ENCODE measurements at places on chromosomes 6 and 20.

- no peak for DNase-seq
These were observed 20.0 kb upstream of the GFOD1 start for GRCh38 chr6:13507306-13507860.

GRCh38 chr6:150857945-150858308 is 7.6 kb upstream of the MTHFD1L start:
- DNase-seq: no peak

DNA sequence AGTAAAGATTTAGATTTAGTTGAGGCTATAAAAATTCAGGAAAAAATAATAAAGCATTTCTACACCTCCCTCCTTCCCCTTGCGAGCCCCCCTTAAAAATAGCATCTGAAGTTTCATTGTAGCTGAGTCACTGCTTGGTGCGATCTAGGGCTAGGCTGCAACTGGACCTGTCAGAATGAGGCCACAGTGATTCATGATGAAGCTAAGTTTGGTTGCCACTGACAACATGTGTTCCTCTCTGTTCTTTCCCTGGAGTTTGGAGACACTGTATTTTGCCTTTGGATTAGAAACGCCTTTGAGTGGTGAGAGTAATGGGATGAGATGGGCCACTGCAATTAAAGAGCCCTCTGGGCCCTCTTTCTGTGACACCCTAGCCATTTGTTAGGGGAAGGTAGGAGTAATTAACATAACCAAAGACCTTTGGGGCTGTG is 334.1 kb downstream of the NRN1 start:
- peak; percentile 89 for DNase-seq

GRCh38 chr6:1526398-1527072 is 83.2 kb upstream of the FOXC1 start:
- no peak for DNase-seq

GRCh38 chr6:89379281-89379680 is 26.8 kb upstream of the UBE2J1 start:
- DNase-seq: no peak

GRCh38 chr6:6602262-6602661 is 13.7 kb downstream of the LY86 start:
- DNase-seq: no peak

GRCh38 chr6:145669627-145670034 is 65.7 kb downstream of the EPM2A start:
- DNase-seq: peak; percentile 60

DNA sequence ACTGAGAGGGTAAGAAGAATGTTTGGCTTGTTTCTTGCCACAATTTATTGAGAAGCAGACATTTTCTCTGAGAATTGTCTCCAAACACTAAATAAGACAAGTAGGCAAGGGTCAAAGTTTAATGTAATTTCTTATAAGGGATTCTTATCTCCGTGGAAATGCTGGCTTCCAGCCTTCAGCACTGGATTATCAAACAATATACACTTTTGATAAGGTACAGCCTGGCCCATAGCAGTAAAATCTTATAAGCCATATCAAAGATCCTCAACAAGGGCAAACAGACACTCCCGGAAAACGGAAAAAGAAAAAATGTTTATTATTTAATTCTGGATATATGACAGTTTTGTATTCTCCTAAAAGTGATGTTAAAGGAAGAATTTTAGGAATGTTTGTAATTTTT is 18.5 kb upstream of the ZSCAN9 start:
- no peak for DNase-seq

GRCh38 chr6:54095723-54096122 is 15.5 kb upstream of the MLIP start:
- no peak for DNase-seq

GRCh38 chr6:87066449-87067333 is 28.2 kb downstream of the CGA start:
- peak; percentile 84 for DNase-seq

- DNase-seq: peak; percentile 39
These were observed 43.8 kb downstream of the POPDC3 start for GRCh38 chr6:105135907-105136430.

- DNase-seq: peak; percentile 49
These were observed 171.7 kb upstream of the CCN2 start for GRCh38 chr6:132122871-132123270.

DNA sequence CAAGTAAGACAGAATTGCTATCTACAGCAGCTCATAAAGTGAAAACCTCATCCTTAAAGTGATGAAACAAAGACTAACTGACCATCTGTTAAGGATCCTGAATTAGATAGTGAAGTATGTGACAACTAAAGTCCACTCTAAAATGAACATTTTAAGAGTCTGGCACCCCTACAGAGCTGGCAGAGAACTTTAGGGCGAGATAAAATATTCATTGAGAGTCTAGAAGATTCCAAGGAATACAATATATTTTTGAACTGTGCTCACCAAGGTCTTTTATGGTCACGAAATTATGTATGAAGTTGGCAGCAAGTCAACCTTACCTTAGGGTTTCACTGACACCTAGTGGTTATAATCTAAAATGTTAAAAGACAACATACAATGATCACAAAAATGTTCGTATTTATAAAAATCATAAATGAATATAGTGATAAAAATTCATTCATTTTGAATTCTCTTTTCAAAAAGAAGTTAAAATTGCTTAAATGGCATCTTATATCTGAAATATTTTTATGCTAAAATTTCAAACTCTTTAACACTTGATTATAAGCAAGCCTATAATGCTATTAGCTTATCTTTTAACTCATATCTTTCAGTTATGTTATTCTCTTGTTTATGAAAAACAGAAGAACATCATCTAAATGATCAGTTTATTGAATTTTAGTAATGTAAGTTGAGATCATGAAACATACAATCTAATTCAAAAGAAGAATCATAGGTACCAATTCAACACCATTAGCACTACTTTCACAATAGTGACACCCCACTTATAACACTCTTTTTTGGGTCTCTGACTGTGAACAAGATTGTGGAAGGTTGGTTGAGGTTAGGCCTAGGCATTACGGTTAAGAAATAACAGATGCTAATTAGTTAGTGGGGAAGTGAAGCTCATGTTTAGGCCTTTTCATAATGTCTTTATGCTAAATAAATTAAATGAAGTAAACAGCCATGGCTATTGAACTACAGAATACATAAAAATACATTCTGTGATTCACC is 27.5 kb downstream of the RSPH3 start:
- DNase-seq: peak; percentile 82

- DNase-seq: peak; percentile 68
These were observed 28.6 kb upstream of the MOCS1 start for GRCh38 chr6:39962831-39963230.

DNA sequence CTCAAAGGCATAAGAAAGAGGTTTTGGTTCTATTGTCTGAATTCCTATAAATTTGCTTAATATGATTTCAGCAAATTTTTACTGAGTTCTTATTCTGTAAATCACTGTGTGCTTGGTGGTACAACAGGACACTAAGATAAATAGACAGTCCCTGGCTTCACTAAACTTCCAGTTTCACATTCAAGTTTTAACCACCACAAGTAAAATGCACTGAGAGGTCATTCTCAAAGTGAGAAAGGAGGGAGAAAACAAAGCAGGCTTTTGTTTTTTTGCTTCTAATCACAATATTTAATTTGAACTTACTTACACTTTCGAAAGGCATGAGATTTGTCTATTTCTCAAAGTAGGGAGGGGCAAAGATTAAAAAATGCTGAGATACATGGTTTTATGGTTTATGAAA is 445.7 kb downstream of the CDC5L start:
- no peak for DNase-seq

- no peak for DNase-seq
These were observed 14.1 kb downstream of the GHRH start for GRCh38 chr20:37247547-37247946.

GRCh38 chr6:63245909-63246308 is 34.6 kb downstream of the FKBP1C start:
- no peak for DNase-seq

DNA sequence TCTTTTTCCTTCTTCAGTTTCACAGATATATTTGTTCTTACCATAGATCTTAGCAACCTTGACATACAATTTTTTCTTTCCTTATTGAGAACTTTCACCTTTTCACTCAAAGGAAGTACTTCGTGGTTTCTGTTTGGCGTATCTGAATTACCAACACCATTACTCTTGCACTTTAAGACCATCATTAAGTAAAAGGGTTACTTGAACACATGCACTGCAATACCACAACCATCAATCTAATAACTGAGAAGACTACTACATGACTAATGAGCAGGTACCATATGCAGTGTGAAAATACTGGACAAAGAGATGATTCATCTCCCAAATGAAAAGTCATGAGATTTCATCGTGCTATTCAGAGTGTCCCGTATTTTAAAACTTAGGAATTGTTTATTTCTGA is 21.7 kb upstream of the SENP6 start:
- no peak for DNase-seq

- peak; percentile 19 for DNase-seq
These were observed 495 bp downstream of the FAM83B start for GRCh38 chr6:54846857-54847674.

Measured in adipocyte (in vitro differentiated cells).